Islet precursor cell (in vitro differentiated cells): ENCODE measurements at places on chromosomes 7 and 10.

GRCh38 chr7:16345979-16346958, 75.1 kb downstream of the CRPPA start:
- peak; percentile 59 for DNase-seq

DNA sequence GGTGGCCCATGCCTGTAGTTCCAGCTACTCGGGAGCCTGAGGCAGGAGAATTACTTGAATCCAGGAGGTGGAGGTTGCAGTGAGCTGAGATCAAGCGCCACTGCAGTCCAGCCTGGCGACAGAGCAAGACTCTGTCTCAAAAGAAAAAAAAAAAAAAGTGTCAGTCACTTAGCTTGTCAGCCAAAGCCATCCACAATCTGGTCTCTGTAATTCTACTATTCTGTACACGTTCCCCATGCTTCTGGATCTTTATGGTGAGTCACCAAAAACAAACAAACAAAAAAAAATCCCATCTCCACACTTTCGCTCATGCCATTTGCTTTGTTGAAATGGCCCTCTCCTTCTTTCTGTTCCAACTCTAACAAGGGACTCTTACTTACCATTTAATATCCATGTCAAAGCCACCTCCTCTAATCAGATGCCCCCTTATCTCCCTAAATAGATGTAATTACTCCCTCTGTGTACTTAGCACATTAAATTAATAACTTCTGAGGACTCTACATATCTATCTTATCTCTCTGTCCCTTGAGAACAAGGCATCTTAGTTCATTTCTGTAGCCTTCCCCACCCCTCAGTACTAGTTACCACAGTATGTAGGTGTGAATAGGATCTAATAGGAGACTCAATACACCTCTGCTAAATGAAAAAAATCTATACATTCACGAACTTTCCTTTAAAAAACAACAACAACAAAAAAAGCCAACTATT, 128.4 kb downstream of the ELMO1 start:
- no peak for DNase-seq

DNA sequence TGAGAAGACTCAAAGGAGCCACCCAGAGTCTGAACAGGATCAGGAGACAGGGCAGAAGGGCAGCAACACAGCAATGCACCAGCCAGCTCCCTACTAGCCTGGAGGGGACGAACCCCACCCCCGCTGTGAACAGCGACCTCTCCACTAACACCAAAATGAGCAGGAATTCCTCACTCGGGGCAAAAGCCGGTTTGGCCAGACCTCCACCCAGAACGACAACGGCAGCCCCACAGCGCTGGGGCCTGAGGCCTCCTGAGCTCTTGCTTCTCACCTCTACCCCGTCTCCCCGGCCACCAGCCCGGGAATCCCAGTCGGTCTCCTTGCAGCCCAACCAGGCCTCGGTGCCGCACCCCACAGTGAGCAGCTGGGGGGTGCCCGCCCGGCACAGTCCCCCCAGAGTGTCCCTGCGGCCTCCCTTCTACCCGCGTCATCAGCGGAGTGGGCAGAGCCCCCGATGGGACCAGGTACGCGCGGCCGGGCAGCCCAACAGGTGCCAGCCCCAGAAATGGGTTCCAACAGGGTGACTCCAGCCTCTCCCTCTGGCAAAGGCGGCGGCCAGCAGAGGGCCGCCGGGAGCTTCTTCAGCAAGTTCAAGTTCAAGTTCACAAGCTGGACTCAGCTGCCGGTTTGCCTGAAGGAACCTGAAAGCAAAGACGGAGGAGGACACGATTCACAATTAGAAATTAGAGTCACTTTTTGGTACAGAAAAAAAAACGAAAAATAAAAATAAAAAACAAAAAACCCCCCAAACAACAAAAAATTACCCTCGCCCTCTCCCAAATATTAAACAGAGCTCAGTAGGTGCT, 129.0 kb downstream of the MARCHF5 start:
- DNase-seq, result peak; percentile 86

- DNase-seq, result no peak
Measured at GRCh38 chr10:121281576-121281975, 316.7 kb downstream of the FGFR2 start.

- DNase-seq, result no peak
Measured at GRCh38 chr10:33303988-33304387, 30.5 kb downstream of the NRP1 start.

DNA sequence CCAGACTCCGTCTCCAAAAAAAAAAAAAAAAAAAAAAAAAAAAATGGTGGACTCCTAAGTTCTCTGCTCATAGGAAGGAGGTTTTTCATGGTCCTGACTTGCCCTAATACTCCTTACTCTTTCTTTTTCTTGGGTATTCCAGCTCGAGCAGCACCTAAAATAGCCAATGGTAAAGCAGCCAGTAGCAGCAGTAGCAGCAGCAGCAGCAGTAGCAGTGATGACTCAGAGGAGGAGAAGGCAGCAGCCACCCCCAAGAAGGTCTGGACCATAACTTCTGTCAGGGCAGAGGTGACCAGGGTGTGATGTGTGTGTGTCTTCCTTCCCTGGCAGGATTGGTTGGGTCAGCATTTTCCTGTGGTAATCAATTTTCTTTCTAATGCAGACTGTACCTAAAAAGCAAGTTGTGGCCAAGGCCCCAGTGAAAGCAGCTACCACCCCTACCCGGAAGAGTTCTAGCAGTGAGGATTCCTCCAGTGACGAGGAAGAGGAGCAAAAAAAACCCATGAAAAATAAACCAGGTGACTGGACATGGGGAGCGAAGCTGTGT, 6.9 kb downstream of the NOLC1 start:
- no peak for DNase-seq

- DNase-seq, result no peak
Measured at GRCh38 chr10:17684537-17684936, 40.6 kb downstream of the STAM start.

GRCh38 chr10:33617381-33618080, 283.1 kb upstream of the NRP1 start:
- DNase-seq, result no peak

DNA sequence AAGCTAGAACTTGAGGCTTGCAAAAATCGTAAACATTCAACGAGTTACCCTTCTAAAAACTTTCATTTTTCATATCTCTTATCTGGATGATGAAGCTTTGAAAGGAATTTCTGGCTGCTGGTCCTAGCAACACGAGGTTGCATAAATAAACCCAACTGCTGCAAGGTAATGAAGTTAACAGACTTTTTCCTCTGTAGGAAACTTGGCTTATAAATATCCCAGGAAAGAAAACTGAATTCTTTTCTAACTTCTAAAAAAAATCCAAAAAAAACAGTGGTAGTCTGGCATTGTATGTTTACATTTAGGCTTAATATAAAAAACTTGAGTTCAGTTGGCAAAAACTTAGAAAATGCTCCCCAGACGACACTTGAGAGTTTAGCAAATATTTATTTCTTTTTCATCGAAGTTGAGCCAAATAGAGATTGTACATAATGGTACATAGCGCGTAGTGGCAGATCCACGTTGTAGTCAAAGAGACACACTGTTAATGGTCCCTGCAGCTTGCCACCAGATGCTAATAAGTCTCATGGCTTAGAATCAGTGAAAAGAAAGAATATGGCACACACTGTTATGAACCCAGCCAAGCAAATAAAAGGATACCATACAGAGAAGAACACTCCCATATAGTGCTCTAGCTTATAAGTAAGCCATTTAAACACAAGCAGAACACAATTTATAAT, 200.3 kb upstream of the PCLO start:
- DNase-seq, result no peak

GRCh38 chr7:132876576-132876975, 205.3 kb downstream of the CHCHD3 start:
- no peak for DNase-seq

GRCh38 chr10:104057717-104058116, 28.0 kb downstream of the COL17A1 start:
- DNase-seq, result no peak

DNA sequence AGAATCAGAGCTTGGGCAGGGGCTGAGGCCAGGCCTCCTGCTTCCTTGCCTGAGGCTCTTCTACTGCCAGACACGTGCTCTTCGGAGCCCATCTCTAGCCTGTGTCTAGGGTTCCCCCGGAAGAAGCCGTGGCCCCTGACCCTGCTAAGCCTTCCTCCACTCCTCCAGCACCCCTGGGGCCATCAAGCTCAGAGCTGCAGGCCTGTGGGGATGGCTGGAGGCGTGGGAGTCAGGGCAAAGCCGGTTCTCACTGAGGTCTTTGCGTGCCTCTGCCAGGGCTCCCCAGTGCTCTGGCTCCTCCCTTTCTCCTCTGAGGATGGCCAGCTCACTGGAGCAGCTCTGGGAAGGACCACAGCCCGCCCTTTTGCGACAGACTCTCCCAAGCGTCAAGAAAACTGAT, 34.4 kb downstream of the GHRHR start:
- DNase-seq, result no peak

DNA sequence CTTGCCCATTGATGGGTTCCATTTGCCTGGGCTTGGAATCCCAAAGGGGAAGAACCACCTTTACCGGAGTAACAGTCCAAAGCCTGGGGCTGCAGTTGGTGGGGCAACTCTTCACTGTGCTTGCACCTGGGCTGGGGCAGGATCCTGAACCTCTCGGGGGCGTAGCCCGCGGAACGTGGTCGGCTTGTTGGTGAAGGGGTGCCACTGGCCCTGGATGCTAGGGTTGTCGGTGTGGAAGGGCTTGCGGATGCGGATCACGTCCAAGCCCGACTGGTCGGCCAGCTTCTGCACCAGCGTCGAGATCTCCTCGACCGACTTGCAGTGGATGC, 710 bp downstream of the MRPL43 start:
- no peak for DNase-seq

GRCh38 chr10:92760609-92761008, 70.9 kb downstream of the HHEX start:
- no peak for DNase-seq

GRCh38 chr10:31207636-31208035, 111.4 kb upstream of the ZEB1 start:
- DNase-seq, result no peak

- DNase-seq, result no peak
Measured at GRCh38 chr7:12422554-12423320, 19.1 kb upstream of the VWDE start.

DNA sequence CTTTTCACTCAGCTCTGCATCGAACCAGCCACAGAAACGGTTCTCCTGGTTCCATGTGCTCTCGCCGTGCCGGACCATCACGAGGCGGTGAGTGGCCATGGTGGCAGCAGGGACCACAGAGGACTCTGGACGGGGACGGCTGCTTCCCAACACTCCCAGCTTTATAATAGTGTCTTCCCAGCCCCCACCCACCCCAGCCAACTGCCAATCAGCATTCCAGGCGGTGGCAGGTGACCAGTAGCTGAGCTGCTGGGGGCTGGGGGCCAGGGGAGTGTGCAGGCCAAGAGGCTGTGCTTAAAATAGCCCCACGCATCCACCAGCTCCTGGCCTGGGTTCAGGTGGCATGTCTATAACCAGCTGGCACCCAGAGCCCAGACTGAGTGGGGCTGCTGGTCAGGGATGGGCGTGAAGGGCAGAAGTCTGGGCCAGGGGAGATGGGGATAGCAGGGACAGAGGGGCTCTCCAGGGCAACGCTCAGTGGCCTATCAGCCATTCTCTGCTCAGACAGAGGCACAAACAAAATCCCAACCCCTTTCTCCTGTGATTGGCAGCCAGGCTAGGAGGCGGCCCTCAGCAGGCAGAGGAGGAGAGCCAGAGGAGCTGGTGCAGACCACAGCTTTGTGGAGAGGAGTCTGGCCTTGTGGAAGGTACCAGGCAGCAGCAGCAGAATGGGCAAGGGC, at the start of gene PGAM2:
PGAM2 (minus strand) TSS at position 137 of the 680 bp plus-strand sequence; CDS start at position 99, 38 bp downstream.
- DNase-seq, result peak; percentile 74

DNA sequence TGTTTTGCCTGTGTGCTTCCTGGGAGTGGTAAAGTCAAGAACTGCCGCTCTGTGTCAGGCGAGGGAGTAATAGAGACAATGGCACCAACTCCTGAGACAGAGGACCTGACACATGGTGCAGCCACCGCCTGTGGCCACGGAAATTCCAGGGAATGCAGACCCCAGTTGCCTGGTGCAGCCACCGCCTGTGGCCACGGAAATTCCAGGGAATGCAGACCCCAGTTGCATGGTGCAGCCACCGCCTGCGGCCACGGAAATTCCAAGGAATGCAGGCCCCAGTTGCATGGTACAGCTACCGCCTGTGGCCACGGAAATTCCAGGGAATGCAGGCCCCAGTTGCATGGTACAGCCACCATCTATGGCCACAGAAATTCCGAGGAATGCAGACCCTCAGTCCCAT, 8.7 kb downstream of the DIP2C start:
- DNase-seq, result peak; percentile 20

DNA sequence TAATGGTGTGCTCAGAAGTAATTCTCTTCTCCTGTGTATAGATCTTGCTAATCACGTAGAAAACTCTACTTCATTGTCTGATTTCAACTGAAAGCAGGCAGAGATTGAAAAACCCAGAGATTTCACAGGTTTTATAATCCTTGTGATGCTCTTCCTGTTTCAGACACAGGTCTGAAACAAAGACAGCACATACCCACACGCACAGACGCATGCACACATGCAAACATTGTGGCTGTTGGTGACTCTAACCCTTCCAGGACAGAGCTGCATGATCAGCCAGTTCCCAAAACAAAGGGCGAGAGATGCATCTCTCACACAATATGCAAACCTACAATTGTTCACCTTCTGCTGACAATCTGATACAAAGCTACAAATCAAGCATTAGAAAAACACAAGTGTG, 11.1 kb upstream of the TFEC start:
- DNase-seq, result no peak

GRCh38 chr10:133013463-133013862, 71.1 kb upstream of the CFAP46 start:
- DNase-seq, result no peak

DNA sequence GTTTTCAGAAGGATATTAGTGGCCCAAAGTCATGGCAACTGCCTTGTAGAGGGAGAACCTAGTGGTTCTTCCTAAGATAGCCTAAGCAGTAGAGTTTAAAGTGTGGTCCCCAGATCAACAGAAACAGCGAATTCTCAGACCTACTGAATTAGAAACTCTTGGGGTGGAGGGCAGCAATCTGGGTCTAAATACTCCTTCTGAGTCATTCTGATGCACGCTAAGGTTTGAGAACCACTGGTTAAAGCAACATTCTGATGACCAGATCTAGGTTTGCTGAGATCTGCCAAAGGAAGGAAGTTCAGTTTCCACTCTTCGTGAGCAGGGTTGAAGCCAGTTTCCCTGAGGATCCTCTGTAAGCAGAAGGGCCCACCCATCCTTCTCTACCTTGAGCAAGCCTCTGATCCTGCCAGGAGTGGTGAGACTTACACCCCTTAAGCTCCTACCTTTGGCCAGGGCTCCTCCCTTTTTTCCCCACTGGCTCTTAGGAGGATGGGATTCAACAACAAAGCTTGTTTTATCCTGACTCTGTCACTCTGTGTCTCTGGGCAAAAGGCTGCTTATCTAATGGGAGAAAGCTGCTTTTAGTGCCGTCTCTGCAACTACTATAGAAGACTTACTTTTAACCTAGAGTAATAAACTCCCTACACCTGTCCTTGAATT, 26.8 kb upstream of the TRUB1 start:
- DNase-seq, result peak; percentile 61

- DNase-seq, result peak; percentile 76
Measured at GRCh38 chr7:155306673-155307470, 9.2 kb downstream of the INSIG1 start.

- DNase-seq, result no peak
Measured at GRCh38 chr10:67969875-67970274, 85.4 kb downstream of the SIRT1 start.

DNA sequence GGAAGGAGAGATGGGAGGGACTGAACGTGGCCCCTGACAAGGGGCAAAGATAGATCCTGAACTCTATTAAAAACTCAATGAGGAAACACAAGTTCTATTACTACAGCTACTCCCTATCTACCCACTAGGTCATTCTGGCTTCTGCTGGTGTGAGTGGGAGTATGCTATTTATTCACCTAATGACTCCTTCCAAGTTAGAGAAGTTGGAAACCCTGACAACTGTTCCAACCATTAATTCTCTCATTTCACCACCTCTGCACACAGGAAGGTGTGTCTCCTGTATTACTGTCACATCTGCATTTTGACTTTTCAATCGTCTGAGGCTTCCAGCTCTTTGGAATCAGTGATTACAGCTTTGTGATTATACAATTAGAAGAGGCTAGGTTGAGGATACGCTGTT, 169.4 kb upstream of the ADO start:
- DNase-seq, result peak; percentile 10
